ENCODE measurements at places on chromosomes 13 and 19.

- DNase-seq, result no peak
Measured at GRCh38 chr19:917323-918151, at the start of gene KISS1R. Gene KISS1R (plus strand): TSS chr19:917333. CDS start chr19:917503, 170 bp downstream.

- peak; percentile 24 for DNase-seq
Measured at GRCh38 chr13:44806826-44807225, 182.4 kb downstream of the NUFIP1 start.

DNA sequence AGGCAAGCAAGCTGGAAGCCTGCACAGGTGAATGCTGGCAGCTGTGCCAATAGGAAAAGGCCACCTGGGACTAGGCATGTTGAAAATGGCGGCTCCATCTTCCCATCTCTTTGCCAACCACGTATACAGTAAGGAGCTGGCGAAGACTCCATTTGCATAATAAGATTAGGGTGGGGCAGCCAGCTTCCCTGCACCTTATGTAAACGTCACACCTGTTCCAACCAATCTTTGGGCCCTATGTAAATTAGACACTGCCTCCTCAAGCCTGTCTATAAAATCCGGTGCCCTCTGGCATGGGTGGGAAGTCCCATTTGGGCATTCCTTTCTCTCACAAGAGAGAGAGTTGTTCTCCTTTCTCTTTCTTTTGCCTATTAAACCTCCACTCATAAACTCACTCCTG lies 16.8 kb downstream of the ADGRE2 start:
- no peak for DNase-seq

DNA sequence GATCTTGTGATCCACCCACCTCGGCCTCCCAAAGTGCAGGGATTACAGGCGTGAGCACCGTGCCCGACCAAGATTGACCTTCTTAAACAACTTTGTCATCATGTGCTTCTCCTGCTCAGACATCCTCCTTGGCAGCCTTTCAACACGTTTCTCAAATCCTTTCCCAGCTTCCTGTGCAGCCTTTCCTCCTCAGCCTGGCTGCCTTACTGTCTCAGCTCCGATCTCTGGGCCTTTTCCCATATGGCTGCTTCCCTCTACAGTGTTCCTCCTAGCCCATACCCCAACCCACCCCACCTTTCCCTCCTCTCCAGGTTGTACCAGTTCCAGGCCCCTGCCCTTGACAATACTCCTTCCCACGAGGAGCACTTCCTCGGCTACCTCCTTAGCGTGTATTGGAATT lies 7.2 kb downstream of the PHF11 start:
- no peak for DNase-seq

Data from C1 segment of cervical spinal cord (tissue), 14 donors.